ENCODE measurements at places on chromosomes 5 and 9. TPM values are rescaled to one million over a fixed set of nuclear protein-coding genes. Genes with fewer than 3 reads are reported as not detected.
A peak's percentile ranks its signal among the peaks of the same experiment; 100 is the strongest.

DNA sequence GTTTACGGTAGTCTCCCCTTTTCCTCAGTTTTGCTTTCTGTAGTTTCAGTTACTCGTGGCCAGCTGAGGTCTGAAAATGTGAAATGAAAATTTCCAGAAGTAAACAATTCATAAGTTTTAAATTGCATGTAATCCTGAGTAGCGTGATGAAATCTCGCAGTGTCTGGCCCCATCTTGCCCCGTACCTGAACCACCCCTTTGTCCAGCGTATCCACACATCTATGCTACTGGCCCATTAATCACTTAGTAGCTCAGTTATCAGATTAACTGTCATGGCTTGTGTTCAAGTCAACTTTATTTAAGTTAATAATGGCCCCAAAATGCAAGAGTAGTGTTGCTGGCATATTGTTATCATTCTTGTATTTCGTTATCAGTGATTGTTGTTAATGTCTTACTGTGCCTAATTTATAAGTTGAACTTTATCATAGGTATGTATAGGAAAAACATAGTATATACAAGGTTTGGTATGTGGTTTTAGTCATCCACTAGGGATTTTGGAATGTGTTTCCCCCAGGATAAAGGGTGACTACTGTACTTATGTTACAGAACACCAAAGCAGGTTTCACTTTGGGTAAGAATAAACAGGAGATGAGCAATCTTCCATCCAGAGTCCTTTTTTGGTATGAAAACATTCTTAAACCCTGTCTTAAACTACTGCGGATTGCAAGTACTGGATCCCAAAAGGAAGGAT is 118.4 kb upstream of the KCNN2 start:
- DNase-seq = no peak

- DNase-seq = no peak
These were observed 20.3 kb upstream of the MATR3 start for GRCh38 chr5:139273322-139273571.

Gene EPB41L4A
- total RNA-seq = 1.00 TPM

DNA sequence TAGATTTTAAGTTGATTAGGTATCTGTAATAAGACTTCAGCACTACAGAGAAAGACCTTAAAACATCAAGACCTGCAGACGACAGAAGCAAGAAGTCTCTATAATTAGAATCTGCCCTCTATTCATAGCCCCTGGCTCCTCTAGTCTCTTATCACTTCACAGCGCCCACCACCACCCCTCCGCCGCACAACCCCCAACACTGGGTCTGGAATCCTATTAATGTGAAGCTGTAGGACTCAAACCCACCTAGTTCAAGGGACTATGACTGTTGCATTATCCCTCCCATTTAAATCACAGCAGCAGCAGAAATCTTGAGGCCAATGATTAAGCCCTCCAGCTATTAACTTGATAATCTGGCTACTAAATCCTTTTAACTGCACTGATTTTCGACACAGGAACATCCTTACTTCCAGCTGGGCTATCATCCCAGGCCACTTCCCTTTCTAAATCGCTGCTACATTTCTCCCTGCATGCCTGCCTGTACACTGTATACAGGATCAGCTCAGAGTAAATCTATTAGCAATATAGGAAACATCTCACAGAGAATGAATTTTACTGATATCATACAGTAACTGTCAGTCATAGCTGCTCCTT is 159.5 kb upstream of the GRAMD2B start:
- no peak for DNase-seq

- no peak for DNase-seq
These were observed 20.4 kb downstream of the PDE4D start for GRCh38 chr5:59873113-59873512.

GRCh38 chr5:101174981-101175380 is 271.9 kb upstream of the ST8SIA4 start:
- DNase-seq = no peak

DNA sequence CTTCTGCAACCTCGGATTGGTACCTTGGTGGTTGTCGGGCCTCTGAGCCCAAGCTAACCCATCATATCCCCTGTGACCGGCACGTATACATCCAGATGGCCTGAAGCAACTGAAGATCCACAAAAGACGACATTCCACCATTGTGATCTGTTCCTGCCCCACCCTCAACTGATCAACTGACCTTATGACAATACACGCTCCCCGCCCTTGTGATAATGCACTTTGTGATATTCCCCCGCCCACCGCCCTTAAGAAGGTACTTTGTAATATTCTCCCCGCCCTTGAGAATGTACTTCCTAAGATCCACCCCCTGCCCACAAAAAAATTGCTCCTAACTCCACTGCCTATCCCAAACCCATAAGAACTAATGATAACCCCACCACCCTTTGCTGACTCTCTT is 16.5 kb upstream of the TOR1B start:
- no peak for DNase-seq

- DNase-seq = no peak
These were observed 128.9 kb downstream of the STARD4 start for GRCh38 chr5:111383288-111383970.

GRCh38 chr9:135671591-135672041 is 8.5 kb downstream of the LCN9 start:
- DNase-seq = no peak

DNA sequence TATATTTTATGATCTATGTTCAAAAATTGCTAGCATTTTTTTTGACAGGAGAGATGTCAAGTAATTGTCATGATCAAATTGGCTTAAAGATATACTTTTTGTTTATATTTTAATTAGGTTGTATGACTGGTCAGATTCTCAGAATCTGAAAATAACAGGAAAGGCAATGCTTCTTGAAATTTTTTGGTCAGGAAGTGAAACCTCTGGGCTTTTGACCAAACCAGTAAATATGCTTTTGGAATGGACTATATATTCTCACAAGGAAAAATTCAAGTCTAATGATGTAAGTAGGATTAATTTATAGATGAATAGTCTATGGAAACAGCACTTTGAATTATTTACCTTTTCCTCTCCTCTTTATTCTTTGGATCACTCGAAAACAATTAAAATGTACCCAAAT is 52.3 kb downstream of the SLF1 start:
- no peak for DNase-seq

GRCh38 chr5:119070578-119070827 is 384 bp upstream of the DMXL1 start:
- DNase-seq = no peak

- DNase-seq = peak; percentile 9
These were observed 16.5 kb upstream of the QRFP start for GRCh38 chr9:130912932-130913598.

DNA sequence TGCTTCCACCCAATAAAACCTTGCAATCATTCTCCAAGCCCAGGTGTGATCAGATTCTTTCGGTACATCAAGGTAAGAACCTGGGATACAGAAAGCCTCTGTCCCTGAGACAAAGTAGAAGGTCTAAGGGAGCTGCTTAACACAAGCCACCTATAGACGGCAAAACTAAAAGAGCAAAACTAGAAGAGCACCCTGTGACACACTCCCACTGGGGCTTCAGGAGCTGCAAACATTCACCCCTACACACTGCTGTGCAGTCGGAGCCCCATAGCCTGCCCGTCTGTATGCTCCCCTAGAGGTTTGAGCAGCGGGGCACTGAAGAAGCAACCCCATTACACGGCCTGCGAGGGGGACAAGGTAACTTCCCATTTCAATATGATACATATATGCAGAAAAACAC is 179.6 kb upstream of the CDH9 start:
- DNase-seq = no peak

DNA sequence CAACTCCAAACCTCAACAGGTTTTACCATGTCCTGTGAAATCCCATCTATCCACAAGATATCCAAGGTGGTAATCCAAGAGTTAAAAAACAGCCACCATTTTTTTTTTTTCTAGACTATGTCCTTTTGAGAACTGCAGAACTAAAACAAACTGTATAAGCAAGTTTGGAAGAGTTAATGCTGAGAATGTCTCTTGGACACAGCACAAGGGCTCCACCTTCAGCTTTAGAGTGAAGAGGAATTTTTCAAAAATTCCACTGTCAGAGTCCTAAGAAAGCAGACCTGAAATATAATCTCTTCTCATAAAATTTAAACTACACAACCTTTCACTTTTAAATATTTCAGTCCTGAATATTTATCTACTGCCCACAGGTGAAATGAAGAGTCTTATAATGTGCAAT is 167.8 kb upstream of the CCNG1 start:
- DNase-seq = no peak
